Activated CD4-positive, CD25-positive, alpha-beta regulatory T cell (primary cell): ENCODE measurements at places on chromosomes 11 and 22.

DNA sequence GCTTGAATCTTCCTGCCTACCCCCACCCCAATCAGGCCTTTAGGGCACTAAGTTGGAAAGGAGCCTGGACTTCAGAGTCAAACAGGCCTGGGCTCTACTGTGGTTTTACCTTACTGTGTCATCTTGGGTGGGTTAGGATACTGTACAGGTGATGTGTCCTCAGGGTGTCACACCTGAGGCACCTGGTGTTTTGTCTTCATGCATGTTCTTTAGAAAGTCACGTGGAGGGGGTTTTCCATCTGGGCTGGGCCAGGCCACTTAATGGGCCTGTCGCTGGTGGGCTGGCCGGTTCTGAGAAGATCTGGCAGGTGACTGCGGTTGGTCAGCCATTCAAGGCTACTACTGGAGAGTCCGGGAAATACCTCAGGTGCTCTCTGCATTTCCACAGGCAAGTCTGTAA lies 92.6 kb downstream of the SWAP70 start:
- DNase-seq: no peak

GRCh38 chr11:83047515-83048225 lies 24.0 kb downstream of the RAB30 start:
- DNase-seq: no peak

DNA sequence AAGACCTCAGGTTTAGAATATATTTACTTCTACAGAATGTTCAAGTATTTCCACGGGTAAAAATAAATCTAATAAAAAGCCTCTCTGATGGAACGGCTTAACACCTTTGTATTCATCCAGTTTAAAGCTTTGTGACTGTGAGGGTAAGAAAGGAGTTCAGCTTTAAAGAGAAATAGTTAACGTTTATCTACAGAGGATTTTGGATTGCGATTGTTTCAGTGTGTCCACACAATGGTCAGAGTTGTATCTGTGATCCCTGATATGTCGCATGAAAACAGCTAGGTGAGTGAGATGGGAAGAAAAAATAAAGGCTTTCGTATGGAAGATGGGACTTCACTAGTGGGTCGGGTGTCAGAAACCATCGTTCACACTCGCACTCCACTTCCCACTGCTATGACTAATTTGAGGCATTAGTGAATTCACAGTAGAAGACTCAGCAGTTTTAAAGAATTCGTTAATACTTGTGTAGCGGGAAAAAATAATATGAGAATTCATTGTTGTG lies 1.6 kb downstream of the APLP2 start:
- no peak for DNase-seq

GRCh38 chr11:22634897-22635629 lies 9.4 kb upstream of the FANCF start:
- DNase-seq: no peak

DNA sequence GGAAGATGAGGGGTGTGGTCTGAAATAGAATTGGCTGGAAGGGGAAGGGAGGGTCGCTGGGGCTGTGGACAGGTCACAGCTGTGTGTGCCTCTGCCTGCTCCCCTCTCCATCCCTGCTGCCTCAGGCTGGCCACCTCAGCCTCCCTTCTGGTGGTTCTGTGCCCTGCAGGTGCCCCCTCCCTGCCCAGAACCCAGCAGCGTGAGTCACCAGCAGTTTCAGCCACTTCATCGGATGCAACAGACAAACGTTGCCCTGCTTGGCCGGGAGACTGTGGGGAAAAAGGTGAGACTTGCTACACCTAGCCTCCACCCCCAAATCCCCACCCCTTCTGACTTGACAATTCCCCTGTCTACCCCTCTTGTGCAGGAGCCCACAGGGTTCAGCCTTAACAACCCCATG lies 21.8 kb upstream of the LRRC10B start:
- DNase-seq: no peak

DNA sequence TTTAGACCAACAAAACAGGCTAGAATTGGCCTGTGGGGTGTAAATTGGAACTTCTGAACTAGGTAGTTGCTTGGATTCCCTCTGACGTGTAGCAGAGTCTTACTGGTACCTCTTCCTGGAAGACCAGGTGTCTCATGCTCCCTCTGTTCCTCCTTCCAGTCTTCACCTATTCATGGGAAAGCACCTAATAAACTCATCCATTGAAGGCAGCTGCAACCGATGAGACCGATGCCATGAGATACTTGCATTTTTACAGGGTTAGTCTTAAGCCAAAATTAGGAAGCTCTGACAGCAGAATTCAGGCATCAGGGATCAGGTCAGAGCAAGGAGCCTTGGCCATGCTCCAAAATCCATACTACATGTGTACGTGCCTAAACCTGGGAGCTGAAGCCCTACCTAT lies 13.2 kb upstream of the HEPHL1 start:
- no peak for DNase-seq

GRCh38 chr22:39475902-39476301 lies 19.1 kb downstream of the MGAT3 start:
- no peak for DNase-seq

DNA sequence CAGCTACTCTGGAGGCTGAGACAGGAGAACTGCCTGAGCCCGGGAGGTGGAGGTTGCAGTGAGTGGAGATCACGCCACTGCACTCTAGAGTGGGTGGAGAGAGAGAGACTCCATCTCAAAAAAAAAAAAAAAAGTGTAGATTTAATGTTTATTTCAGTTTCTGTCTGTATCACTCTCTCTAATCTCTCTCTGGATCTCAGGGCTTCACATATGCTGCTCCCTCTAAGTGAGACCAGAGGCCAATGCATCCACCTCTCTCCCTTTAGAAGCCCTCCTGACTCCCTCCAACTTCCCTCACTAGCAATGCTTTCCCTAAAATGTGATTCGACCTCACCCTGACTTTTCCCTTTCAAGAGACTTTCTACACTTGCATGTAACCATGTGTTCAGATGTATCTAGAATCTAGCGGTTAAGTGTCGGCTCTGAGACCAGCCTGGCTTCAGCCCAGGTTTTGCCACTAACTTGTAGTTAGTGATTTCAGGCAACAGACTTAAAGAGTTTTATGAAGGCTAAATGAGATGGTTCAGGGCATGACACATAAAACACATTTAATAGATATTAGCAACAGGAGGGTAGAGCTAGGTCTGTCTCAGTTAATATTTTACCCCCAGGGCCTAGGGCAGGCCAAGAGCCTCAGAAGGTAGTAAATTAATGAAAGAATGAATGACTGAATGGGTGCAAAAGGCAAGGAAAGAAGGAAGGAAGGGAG lies 364.3 kb downstream of the LARGE1 start:
- DNase-seq: no peak

GRCh38 chr22:40289991-40290459 lies 56.3 kb upstream of the ADSL start:
- peak; percentile 16 for DNase-seq

DNA sequence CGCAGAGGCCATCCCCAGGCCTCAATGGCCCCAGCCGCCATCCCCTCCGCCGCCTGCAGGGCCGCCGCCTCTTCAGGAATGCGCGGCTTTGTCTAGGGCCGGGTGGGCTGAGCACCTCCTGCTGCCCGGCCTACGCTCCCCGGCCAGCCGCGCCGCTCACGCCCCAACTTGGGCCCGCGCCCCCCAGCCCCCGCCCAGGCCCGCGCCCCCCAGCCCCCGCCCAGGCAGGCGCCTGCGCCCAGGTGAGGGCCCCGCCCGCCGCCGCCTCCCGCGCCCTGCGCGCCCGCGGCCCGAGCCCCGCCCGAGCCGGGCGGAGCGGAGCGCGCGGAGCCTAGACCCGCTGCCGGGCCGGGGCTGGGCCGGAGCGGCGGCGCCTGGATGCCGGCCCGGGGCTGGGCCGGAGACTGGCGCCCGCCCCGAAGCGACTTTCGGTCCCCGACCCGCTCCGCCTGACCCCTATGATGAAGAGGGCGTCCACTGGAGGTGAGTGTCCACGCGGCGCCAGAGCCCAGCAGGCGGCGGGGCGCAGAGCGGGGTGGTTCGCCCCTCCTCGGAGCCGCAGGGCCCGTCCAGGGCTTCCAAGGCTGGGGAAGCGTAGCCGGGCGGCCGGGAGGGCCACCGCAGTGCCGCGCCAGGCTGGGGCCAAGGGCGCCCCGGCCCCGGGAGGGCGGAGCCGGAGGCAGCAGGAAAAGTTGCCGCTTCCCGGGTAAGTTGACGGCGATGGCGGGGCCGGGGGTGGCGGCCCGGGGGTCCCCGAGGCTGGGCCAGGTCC lies 34.3 kb upstream of the PRODH start:
- DNase-seq: no peak

- no peak for DNase-seq
Observed at GRCh38 chr22:37639771-37640590, 512 bp downstream of the SH3BP1 start.

- DNase-seq: no peak
Observed at GRCh38 chr22:45312856-45313255, 3.1 kb downstream of the FAM118A start.

GRCh38 chr11:99683933-99684332 lies 663.2 kb downstream of the CNTN5 start:
- no peak for DNase-seq

- DNase-seq: no peak
Observed at GRCh38 chr11:127675581-127675980, 675.0 kb upstream of the KIRREL3 start.

DNA sequence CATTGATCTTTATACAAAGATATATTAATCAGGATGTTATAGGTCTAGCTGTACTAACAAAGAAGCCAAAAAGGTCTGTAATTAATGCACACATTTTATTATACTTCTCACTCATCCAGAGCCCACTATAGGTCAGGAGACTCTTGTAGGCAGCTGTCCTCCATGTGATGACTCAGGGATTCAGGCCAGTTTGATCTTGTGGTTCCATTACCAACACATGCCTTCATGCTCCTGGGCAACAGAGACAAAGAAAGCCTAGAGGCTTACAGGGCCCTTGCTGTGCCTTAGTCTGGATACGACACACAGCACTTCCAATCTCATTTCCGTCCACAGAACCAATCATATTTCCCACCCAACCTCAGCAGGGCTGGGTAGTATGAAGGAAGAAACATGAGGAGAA lies 150.3 kb upstream of the NCAM1 start:
- DNase-seq: no peak

GRCh38 chr11:62505440-62506091 lies 41.0 kb downstream of the AHNAK start:
- DNase-seq: no peak

GRCh38 chr11:130055617-130056016 lies 14.1 kb upstream of the APLP2 start:
- no peak for DNase-seq

- no peak for DNase-seq
Observed at GRCh38 chr11:12497431-12497830, 120.1 kb downstream of the PARVA start.

DNA sequence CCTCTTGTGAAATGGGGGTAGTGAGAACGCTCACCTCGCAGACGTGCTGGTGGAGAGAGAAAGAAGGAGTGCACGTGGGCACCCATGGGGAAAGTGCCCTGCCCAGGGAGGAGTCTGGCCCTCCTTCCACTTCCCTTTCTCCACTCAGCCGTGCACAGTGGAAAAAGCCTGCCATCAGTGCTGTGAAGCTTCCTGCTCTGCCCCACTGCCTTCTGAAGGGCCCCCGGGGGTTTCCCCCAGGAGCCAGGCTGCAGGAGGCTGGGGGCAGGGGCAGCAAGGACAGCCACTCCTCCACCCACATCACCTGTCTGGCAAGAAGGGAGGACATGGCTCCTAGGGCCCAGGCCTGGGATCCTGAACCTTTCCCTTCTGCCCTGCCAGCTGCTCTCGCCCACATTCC lies 7.6 kb downstream of the TP53I11 start:
- no peak for DNase-seq

DNA sequence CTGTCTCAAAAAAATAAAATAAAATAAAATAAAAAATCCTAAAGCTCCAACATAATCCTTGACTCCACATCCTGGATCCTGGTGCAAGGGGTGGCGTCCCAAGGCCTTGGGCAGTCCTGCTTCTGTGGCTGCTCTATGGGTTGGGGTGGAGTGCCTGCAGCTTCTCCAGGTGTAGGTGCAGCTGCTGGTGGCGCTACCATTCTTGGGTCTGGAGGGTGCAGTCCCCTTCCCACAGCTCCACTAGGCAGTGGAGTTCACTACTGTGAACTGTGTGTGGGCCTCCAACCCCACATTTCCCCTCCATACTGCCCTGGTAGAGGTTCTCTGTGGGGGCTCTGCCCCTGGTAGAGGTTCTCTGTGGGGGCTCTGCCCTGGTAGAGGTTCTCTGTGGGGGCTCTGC lies 6.9 kb upstream of the TBC1D22A start:
- DNase-seq: no peak

- DNase-seq: peak; percentile 94
Observed at GRCh38 chr11:66480117-66480938, at the start of gene DPP3. TSS of gene DPP3 (plus strand) at chr11:66480434. CDS start at chr11:66482201, 1,767 bp downstream.

GRCh38 chr11:1988667-1989317 lies 8.8 kb downstream of the H19 start:
- DNase-seq: no peak

DNA sequence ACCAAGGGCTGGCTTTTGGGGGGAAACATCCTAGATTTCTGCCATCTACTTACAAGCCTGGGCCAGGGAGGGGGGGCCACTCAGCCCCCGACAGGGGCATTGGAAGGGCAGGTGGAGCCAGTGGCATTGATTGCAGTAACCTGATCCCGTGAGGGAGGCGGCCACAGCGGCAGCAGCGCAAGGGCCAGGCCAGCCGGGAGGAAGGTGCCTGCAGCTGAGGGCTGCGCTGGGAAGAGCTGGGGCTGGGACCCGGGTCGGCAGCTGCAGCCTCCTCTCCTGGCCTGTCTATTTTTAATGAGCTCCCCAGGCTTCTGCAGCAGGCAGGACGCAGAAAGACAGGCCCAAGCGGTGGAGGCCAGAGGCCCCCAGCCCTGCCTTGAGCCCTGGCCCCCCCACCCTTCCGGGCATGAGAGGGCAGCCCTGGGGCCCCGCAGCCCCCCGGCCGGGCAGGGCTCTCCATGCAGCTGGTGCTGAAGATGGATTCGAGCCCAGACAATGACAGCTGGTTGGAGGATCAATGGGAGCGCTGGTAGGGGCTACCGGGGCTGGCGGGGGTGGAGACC lies 10.6 kb downstream of the FREY1 start:
- no peak for DNase-seq

DNA sequence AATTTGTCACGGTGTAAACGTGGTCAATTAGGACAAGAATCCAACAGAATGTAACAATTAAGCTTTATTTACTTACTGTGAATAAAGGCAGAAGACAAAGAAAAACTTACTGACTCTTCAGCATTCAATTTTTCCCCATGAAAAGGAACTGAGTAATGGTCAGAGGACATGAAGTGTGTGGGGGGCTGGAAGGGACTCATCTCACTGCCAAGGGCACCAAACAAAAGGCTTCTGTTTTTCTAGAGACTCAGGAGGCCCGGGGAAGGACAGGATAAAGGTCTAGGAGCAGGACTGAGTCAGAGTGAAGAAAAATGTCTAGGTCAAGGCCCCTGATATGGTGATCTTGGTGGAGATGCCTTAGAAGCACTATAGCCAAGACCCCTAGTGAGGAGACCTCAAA lies 564.2 kb upstream of the ANO5 start:
- no peak for DNase-seq

- DNase-seq: no peak
Observed at GRCh38 chr11:75024068-75024449, 35.3 kb downstream of the NEU3 start.
